Stimulated activated CD4-positive, alpha-beta T cell treated with anti-CD3 and anti-CD28 coated beads, Interleukin-1b, Interleukin-23, amount 100 ng/mL, for 4 hours (primary cell): ENCODE measurements at places on chromosomes 1 and 21.

GRCh38 chr1:111604931-111605330 lies 14.7 kb upstream of the RAP1A start:
- no peak for DNase-seq

- DNase-seq = no peak
These were observed 81.3 kb downstream of the TIAM1 start for GRCh38 chr21:31262728-31263127.

- no peak for DNase-seq
These were observed 13.6 kb downstream of the LHX4 start for GRCh38 chr1:180243517-180244221.

DNA sequence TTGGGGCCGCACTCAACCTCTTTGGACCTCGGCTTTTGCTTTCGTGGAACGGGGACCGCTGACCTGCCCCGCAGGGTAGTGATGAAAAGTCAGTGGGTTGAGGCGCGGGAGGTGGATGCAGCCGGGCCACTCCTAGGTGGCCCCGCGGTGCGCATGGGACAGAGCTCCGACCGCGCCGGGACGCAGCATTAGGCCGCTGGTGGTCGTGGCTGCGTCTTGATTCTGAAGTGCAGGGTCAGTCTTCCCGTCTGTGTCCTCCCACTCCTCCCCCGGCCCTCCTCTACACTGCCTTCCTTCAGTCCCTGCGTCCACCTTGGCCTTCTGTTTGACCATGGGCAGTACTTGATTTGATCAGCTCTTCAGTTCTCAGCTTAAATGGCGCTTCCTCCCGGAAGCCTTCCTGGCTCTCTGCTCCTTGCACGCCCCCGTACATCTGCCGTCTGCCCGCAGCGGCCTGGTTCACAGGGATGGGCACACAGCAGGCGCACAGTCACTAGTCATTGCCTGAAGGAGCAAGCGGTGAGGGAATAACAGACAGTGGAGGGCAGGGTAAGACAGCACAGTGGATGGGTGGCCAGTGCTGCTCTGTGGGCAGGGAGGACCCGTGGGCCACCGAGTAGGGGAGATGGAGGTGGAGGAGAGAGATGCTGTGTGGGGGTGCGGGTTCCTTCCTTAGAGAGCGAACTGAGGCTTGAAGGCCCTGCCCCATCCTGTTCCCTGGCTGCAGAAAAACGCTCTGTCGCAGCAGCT lies 633 bp downstream of the THEMIS2 start:
- no peak for DNase-seq

DNA sequence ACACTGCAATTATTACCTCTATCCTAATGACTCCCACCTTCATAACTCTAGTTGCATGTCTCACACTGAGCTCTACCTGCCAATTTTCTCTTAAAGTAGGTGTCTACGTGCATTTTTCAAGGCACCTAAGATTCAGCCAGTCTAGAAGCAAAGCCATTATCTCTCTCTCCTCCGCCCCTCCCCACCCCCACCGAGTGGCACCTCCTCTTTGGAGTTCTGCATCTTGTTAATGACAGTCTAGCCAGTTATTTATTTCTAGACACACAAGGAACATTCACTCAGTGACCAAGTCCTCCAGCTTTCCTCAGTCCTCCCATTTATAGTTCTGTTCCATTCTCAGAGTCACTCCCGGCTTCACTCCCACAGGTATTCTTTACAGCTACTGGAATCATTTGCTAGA lies 47.6 kb downstream of the ASTN1 start:
- no peak for DNase-seq

GRCh38 chr1:222583079-222583478 lies 6.7 kb downstream of the TAF1A start:
- no peak for DNase-seq

- no peak for DNase-seq
These were observed 31.8 kb downstream of the RABIF start for GRCh38 chr1:202857136-202857610.
